Body of pancreas (tissue), 4 donors: ENCODE measurements at places on chromosomes 12 and 14. TPM values are rescaled to one million over a fixed set of nuclear protein-coding genes. Genes with fewer than 3 reads are reported as not detected.

KLRG1 gene
- total RNA-seq = 0.99 TPM

RPGRIP1 gene
- total RNA-seq = not detected

POTEG gene
- not detected for total RNA-seq

MYH6 gene
- 1.6 TPM for total RNA-seq

DBX2 gene
- not detected for total RNA-seq

CCDC197 gene
- total RNA-seq = not detected

ANKRD33 gene
- not detected for total RNA-seq

KITLG gene
- 4.9 TPM for total RNA-seq

MON2 gene
- 129 TPM for total RNA-seq

RBP5 gene
- total RNA-seq = not detected

KRT72 gene
- not detected for total RNA-seq

SRGAP1 gene
- 8.8 TPM for total RNA-seq

PPFIBP1 gene
- total RNA-seq = 63.9 TPM

KCNK13 gene
- total RNA-seq = 0.26 TPM

MYF6 gene
- total RNA-seq = not detected

LMNTD1 gene
- 21.4 TPM for total RNA-seq

KRT82 gene
- total RNA-seq = not detected

LBHD2 gene
- total RNA-seq = not detected

OTX2 gene
- not detected for total RNA-seq

CLEC4D gene
- total RNA-seq = not detected

VDR gene
- total RNA-seq = 1.3 TPM

FIGNL2 gene
- 0.52 TPM for total RNA-seq

PDZRN4 gene
- total RNA-seq = 0.52 TPM

INSM2 gene
- total RNA-seq = not detected

RHOJ gene
- total RNA-seq = 4.2 TPM

TAS2R14 gene
- total RNA-seq = 4.0 TPM

ERBB3 gene
- total RNA-seq = 74.8 TPM

KIF5A gene
- 1.3 TPM for total RNA-seq

KRT2 gene
- total RNA-seq = not detected

MYO1H gene
- total RNA-seq = not detected

KRT6B gene
- not detected for total RNA-seq

FAM181A gene
- total RNA-seq = not detected

METTL25 gene
- total RNA-seq = 9.6 TPM

MANSC4 gene
- not detected for total RNA-seq
